ENCODE measurements at places on chromosomes 6 and 20.

- no peak for DNase-seq
Measured at GRCh38 chr20:10492065-10492464, 57.0 kb downstream of the SLX4IP start.

- no peak for DNase-seq
Measured at GRCh38 chr20:973785-974194, 28.3 kb downstream of the RSPO4 start.

- no peak for DNase-seq
Measured at GRCh38 chr6:49548613-49549304, 1.7 kb upstream of the C6orf141 start.

- DNase-seq: no peak
Measured at GRCh38 chr6:36912030-36912454, 26.3 kb downstream of the C6orf89 start.

- DNase-seq: no peak
Measured at GRCh38 chr6:103895136-103895535, 964.6 kb downstream of the HACE1 start.

- DNase-seq: no peak
Measured at GRCh38 chr6:115276881-115277565, 783.7 kb downstream of the FRK start.

- DNase-seq: no peak
Measured at GRCh38 chr6:66940003-66940402, 1233.0 kb upstream of the EYS start.

DNA sequence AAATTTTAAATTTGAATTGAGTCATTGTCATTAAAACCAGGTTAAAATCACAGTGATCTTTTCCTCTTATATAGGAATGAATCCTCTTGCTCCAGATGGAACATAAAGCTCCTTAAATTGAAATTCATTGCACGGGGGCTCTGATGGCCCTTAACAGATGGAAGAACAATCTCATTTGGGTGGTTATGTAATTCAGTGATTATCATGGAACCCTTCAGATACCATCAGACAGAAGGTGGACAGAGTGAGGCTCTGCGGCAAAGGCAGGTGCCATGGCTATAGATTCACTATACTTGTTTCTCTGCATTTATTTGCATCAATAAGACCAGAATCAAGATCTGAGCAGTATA, 17.8 kb upstream of the RNF182 start:
- DNase-seq: no peak
